CD4-positive, alpha-beta T cell treated with Interleukin-17A for 1 hour (primary cell): ENCODE measurements at places on chromosomes 5 and 9.

DNA sequence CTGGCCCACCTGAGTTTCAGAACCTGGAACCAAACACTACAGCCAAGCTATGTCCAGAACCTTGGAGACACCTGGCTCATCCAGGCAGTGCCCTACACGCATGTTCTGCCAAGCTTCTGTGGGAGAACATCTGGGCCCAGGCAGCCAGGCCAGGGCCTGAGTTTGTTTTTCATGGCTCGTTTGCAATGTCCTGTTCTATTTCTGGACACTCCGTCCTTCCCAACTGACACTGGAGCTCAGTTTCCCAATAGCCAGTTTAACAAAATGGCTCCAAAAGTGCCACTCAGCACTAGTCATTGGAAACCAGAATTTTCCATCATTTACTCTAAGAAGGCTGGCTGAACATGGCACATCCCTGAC is 38.6 kb downstream of the SH3RF2 start:
- DNase-seq, result no peak

DNA sequence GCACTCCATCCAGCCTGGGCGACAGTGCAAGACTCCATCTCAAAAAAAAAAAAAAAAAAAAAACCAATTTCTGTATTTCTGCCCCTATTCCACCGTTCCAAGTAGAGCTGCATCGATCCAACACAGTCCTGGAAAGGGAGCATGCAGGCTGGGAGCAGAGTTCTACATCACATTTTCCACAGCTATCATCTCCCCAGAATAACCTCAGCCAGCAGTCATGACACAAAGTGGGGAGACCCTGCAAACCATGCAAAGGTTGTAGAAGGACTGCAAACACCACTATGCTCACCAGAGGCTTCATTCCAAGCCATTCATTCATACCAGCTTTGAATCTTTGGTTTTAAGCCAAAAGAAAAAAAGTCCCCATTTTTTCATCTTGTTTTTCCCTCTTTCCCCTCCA is 20.8 kb upstream of the ZNF354A start:
- DNase-seq, result no peak

- no peak for DNase-seq
Observed at GRCh38 chr9:2260417-2261306, 245.5 kb downstream of the SMARCA2 start.

DNA sequence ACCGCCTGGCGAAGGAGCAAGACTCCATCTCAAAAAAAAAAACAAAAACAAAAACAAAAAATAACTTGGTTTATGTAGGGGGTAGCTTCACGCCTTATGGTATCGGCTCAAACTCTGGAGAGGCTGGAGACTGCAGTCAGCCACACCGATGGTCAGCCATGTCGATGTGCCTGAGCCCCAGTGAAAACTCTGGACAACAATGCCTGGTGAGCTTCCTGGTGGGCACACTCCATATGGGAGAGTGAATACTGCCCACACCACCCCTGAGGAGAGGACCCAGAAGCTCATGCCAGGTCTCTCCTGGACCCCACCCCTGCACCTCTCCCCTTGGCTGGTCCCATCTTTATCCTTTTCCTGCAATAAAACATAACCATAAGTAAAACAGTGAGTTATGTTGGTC is 19.6 kb downstream of the IPPK start:
- no peak for DNase-seq

DNA sequence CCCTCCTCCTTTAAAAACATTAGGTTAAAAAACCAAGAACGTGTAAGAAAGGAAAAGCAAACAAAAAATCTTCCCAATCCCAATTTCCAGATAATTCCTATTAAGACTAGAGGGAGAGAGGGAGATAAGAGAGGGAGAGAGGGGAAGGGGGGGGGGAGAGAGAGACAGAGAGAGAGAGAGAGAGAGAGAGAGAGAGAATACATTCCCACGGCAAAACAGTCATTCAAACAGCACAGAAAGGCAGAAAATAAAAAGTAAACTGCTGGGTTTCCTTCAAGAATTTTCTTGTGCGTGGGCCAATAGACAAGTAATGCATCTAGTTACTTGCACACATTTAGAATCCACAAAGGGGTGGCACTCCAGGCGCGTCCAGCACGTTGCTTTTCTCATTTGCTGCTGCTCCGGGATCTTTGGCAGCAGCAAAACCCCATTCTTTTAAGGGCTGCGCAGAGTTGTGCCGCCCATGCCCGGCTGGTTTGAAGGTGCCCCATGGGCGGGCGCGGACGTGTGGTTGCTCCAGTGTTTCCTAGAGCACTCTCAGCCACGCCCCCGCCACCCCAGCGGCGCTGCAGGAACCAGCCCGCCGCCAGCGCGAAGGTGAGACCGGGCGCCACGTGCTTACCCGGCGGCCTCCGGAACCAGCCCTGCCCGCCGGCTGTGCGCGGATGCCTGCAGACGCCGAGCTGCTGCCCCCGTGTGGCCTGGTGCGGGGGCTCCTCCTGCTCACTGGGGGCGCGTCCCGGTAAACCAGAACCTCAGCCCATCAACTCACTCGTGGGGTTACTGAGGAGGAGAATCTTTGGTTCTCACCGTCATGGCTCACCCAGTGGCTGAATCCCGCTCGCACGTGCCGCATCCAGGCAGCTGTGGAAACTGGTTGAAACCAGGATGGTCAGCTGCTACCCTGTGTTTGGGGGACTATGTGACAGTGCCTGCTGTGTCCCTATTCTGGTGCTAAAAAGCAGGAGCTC is 44.6 kb downstream of the STC2 start:
- peak; percentile 57 for DNase-seq

DNA sequence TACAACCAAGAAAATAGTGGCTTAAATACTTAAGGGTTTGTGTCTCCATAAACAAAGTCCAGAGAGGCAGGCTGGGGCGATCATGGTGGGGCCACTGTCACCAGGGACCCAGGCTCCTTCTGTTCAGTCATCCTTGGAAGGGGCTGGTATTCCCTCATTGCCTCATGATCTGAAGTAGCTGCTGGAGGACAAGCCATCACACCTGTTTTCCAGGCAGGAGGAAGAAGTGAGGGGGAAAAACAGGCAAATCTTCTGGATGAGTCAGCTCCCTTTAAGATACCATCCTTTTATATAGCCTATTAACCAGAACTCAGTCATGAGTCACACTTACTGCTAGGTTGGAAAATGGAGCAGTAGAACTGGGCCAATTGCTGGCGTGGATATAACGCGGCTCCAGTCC is 92.3 kb downstream of the DAP start:
- DNase-seq, result no peak

DNA sequence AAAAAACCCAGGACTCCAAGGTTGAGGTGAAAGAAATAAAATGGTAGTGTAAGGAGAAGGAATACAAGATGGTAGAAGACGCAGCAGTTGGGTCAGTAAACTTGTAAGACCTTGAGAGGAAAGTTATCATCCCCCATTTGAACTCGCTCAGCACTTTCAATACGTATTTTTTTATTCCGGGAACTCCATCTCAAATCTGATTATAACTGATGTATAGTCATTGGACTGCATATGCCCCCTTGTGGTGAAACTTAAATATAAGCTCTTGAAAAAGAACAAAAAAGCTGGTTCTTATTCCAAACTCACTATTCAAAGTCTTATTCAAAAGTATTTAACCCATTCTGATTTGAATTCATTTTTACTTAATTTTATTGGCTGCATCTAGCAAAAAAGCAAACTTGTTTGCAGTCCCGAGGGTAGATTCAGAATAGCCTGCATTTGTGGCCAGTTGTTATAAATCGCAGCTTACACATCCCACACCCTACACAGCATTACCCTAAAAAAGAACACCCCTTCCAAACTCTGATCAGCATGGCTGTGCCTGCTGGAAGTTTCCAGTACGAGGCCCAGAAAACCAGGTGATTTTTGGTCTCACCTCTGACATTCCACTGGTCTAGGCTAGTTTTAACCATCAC is 118.0 kb downstream of the ESM1 start:
- DNase-seq, result peak; percentile 73

- no peak for DNase-seq
Observed at GRCh38 chr5:148740079-148740858, 85.9 kb upstream of the HTR4 start.

DNA sequence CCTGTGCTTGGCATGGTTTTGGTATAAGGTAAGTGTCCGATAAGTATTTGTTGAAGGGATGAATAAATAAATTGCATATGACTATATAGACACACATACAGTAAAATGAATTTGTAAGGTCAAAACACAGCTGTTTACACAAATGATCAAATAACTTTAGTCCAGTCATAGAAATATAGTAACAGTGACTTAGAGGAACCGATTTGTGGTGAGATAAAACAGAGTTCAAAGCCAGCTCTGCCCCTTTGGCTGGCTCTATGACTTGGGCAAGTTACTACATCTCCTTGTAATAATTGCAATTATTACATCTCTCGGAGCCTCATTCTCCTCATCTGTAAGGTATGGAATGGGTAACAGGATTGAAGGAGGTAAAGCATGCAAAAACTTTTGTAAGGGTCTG is 384.0 kb downstream of the PLK2 start:
- DNase-seq, result no peak

- DNase-seq, result peak; percentile 70
Observed at GRCh38 chr9:136996361-136997292, at the start of gene CLIC3. TSS of gene CLIC3 (minus strand) at chr9:136996568. CDS start at chr9:136996543, 25 bp downstream.

GRCh38 chr5:132427281-132428146 is 58.0 kb downstream of the SLC22A5 start:
- peak; percentile 79 for DNase-seq

- DNase-seq, result no peak
Observed at GRCh38 chr9:88418025-88418424, 29.8 kb downstream of the SPIN1 start.

DNA sequence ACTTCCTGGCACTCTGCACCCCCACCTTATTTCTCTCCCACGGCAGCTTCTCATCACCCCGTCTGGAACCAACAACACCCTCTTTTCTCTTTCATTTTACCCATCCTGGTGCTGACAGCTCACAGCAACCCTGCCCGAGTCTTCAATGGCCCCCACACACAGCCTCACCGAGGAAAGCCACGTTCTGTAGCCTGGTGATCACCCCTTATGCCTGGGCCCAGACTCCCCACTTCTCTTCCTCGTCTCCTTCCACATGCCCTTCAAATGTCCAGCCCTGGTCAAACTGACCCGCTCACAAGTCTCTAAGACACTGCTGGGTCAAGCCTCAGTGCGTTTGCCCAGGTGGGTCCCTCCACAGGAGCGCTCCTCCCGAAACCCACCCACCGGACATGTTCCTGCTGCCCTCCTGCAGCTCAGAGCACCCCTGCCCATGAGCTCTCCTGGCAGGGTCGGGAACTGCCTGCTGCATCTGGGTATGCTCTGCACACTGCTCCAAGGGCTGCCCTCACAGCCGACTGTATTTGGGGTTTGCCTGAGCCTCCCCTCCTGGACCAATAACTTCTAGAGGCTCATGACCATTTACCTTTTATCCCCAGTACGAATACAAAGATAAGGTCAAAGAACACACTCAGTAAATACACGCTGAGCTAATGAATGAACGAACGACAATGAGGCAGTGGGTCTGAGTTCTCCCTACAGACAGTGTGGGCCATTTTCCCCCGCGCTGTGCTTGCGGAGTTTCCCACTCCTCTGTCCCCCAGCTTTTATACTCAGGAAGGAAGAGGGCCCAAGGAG is 154.7 kb upstream of the PHYKPL start:
- no peak for DNase-seq

- no peak for DNase-seq
Observed at GRCh38 chr9:93155716-93156474, 21.8 kb upstream of the NINJ1 start.

- no peak for DNase-seq
Observed at GRCh38 chr5:151925340-151925739, 689 bp upstream of the GLRA1 start.

DNA sequence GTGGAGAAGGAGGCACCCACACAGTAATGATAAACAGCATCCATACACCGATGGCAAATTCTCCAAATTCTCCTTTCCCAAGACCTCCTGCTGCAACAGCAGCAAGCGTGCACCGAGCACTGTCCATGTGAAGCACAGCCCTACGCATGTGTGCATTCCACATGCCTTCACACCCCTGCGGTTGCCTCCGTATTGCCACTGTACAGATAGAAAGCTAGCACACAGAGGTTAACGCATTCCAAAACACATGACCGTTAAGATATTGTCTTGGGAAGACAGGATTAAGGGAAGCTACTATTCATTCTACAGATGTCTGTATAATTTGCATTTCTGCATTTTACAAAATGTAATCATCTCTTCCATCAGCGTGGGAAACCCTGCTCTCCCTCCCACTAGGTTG is 6.6 kb downstream of the FLT4 start:
- DNase-seq, result no peak

DNA sequence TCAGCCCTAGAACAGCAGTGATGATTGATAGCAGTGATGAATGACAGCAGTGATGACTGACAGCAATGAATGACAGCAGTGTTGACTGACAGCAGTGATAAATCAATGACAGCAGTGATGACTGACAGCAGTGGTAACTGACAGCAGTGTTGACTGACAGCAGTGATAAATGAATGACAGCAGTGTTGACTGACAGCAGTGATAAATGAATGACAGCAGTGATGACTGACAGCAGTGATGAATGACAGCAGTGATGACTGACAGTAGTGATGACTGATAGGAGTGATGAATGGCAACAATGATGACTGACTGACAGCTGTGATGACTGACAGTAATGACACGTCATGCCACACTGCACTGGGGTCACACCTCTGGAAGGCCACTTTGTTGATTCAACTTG is 106.8 kb downstream of the ENTREP1 start:
- DNase-seq, result no peak

DNA sequence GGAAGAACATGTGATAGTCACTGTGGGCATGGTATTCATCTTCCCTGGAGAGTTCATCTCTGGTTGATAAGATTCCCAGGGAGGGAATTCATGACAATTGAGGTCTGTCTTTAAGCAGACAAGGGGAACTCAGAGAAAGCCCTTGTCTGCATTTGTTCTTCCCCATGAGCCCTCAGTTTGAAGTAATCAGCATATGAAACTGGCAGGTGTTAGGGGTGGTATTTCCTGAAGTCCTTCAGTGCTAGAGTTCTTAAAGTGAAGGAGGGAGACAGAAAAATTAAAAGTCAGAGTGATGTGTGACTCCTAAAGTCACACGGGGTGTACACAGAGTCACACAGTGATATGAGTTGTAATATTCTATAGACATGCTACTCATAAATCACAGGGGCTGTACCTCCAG is 60.6 kb upstream of the SYK start:
- DNase-seq, result no peak

DNA sequence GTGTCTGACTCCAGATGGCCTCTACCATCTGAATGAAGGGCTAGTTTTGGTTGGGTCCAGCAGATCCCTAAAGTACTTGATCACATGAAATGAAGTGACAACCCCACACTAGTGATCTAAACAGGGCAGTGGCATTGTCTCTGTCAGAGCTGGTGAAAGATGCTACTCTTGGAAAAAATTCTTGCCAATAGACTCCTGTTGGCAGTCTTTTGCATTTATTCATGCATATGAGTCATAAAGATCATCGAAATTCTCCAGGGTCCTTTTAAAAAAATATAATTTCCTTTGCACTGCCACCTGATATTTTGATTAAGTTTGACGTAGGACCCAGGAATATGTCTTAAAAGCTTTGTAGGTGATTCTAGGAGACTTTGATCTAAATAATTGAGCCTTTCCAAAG is 135.1 kb upstream of the ELL2 start:
- DNase-seq, result no peak

GRCh38 chr9:16133032-16133431 is 580.2 kb downstream of the CCDC171 start:
- DNase-seq, result no peak
